ENCODE measurements at places on chromosomes 13 and 19.

- no peak for DNase-seq
Measured at GRCh38 chr19:17931532-17932191, 1.2 kb upstream of the CCDC124 start.

DNA sequence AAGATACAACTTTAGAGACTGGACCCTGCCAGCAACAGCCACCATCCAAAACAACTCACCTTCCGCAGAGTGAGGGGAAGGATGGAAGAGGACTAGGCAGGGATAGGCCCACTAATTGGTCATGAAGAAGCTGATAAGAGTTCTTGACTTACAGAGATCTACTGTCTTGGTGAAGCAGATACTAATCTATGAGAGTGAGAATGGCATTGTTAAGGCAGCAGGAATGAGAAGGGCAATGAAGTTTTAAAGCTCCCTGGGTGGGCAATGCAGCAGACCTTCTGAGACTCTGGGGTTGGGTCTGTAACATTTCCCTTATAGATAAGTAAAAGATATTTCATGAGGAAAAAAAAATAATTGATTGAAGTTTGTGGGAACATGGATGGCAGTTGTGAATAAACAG, 63.7 kb downstream of the KLF12 start:
- DNase-seq: no peak

DNA sequence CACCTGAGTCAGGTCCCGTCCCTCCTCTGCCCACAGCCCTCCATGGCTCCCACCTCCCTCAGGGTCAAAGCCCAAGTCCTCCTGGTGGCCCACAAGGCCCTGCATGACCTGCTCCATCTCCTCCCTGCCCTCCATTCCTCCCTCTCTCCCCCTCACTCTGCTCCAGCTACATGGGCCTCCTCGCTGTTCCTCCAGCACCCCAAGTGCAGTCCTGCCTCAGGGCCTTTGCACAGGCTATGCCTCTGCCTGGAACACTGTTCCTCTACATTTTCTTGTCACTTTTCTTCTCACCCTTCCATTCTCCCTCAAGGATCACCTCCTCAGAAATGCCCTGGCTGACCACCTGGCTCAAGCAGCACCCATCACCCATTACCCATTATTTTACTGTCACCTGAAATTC, 41.5 kb downstream of the PTPRS start:
- no peak for DNase-seq

- no peak for DNase-seq
Measured at GRCh38 chr19:44635581-44636438, 7.9 kb upstream of the PVR start.

DNA sequence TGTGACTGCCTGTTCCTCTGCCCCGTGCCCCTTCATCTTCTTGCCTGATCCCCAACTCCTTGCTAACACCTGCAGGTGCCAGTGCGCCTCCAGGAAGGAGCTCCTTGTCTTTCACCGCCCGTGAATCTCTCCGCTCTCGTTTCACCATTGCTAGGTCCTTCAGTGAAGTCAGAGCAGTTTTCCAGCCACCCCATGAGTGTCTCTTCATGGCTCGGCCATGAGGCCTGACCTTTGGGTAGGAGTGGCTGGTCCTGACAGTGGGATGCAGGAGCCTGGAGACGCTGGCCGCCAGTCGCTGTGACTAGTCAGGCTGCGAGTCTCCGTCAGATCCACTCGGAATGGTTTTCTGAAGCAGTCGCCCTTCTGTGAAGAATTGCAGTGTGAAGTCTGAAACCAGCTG, 43.8 kb downstream of the ING1 start:
- DNase-seq: no peak

DNA sequence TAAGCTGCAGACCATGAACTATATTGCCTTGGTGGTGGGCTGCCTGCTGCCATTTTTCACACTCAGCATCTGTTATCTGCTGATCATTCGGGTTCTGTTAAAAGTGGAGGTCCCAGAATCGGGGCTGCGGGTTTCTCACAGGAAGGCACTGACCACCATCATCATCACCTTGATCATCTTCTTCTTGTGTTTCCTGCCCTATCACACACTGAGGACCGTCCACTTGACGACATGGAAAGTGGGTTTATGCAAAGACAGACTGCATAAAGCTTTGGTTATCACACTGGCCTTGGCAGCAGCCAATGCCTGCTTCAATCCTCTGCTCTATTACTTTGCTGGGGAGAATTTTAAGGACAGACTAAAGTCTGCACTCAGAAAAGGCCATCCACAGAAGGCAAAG, 53.7 kb downstream of the CYSLTR2 start:
- DNase-seq: no peak

DNA sequence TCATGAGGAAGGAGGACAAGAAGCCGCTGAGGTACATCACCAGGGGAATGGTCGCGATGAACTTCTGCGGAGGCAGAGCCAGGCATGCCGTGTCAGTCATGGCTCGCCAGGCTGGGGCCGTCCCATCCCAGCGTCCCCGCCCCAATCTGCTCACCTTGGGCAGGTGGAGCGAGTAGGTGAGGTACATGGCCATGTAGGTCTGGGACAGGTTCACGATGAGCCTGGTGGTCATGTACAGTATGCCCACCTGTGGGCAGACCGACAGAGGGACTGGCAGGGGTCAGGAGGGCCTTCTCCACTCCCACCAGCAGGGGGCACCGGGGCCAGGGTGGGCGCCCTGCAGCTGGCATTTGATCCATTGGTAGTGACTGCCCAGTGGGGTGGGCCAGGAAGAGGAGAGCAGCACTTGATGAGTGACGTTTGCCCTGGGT, 8.3 kb downstream of the TEKTIP1 start:
- DNase-seq: peak; percentile 12

DNA sequence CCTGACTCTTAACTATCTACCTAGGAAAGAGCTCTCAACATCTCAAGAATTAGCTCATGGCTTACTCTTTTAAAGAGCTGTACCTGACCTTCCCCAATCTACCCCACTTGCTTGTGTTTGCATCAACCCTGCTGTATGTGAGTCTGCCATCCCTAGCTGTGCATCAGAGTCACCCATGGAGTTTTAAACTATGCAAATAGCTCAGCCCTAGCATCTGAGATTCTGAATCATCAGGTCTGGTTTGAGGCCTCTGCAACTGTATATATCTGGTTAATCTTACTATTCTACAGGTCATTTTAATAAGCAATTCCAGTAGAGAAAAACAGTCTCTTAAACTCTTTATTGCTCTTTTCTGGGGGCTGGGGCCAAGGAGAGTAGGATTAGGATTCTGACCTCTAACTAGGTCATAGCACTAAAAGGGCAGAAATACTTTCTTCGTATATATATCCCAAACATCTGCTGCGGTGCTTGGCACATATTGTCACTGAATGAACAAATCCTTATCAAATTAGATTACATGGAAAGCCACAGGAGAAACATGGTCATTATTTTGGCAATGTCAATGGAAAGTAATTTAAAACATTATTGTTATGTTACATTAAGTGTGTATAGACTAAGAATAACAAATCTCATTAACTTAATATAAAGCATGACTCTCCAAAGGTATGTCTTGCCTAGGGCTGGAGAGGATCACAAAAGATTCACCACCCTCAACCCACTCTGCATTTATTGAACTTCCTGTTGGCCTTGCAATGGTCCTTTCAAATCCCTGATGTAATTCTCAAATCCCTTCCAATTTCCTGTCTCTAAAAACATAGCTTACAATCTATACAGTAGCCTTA, 232.2 kb downstream of the DACH1 start:
- DNase-seq: no peak

- no peak for DNase-seq
Measured at GRCh38 chr13:75838366-75839005, 202.4 kb downstream of the LMO7 start.

DNA sequence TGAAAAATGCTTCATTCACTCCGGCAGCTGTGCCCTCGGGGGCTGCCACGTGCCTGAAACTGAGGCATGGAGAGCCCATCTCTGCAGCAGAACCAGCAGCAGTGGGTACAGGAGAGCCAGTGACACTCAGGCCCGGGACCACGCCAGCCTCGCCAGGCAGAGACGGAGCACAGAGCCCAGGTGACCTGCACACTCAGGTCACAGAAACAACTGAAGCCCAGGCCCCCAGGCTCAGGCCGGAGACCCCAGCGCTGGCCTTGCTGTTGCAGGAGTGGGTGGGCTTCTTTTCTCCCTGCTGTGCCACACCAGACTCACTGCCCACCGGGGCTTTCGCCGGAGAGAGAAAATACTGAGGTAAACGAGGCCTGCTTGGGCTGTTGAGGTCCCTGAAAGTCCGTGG, 117.3 kb downstream of the SOX1 start:
- no peak for DNase-seq

DNA sequence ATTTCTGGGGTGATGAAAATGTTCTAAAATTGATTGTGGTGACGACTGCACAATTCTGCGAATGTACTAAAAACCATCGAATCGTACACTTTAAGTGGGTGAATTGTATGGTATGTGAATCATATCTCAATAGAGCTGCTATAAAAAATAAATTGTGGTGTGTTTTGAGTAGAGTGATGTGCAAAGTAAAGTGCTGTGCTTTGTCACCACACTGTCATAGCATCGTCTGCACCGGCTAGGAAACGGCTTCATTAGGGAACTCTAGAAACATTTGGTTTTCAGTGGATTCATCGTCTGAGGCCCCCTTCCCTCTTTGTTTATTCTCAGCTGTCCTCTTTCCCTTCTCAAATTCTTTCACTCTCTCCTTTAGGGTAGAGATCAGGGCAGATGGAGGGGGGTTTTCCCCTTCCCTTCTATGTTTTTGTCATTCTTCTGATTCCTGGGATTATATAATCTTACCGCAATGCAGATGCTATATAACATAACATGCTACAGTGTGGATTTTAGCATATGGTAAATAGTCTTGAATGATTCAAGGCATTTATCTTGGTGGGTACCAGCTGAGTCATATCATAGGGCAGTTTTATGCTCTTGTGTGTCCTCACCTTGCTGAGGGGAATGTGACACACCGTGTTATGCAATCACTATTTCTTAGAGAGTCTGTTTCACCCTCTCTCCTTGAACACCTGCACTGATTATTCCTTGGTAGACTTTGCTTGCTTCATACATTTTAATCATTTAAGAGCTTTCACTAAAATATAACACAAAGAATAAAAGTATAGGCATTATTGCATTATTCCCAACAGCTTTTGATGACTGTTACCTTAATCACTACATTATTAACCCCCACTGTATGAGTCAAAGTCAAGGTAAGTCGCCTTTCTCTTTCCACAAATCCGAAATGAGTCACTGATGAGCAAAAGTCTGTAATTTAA, 239.4 kb downstream of the DCLK1 start:
- no peak for DNase-seq

DNA sequence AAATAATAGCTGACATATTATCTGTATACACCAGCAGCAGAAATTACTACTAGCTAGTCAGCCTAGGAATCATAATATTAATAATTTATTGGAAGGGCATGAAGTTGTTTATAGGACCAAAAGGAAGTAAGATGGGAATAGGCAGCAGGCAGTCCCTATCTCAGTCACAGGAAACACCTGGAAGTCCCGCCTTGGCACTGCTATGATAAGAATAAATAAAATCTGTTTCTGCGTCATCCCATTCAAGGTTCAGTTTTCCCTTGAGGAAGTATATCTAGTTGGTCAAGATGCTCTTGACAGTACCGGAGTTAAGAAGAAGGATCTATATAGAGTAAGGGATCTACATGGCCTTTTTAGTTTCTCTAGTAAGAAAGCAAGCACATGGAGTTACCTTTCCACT, 830.8 kb downstream of the DIAPH3 start:
- no peak for DNase-seq

- DNase-seq: no peak
Measured at GRCh38 chr13:30720172-30720869, 15.0 kb upstream of the ALOX5AP start.

DNA sequence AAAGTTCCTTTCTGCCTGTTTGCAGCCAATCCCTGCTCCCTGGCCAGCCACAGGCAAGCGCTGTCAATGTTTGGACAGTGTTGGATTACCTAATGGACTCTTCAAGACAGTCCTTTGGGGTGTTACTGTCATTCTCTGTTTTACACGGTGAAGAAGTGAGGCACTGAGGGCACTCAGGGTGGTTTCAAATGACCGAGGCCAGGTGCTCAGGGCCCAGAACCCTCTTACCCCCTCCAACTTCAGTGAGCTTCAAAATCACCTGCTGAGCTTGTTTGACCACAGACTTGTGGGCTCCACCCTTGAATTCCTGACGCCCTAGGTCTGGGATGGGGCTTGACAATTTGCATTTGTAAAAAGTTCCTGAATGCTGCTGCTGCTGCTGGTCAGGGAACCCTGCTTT, 97.9 kb downstream of the GGACT start:
- no peak for DNase-seq

GRCh38 chr19:52889931-52890330, 7.5 kb downstream of the ZNF320 start:
- DNase-seq: no peak

GRCh38 chr13:43085545-43085944, 62.2 kb downstream of the DNAJC15 start:
- no peak for DNase-seq

GRCh38 chr19:2046046-2046907, 4.8 kb downstream of the MKNK2 start:
- DNase-seq: no peak

DNA sequence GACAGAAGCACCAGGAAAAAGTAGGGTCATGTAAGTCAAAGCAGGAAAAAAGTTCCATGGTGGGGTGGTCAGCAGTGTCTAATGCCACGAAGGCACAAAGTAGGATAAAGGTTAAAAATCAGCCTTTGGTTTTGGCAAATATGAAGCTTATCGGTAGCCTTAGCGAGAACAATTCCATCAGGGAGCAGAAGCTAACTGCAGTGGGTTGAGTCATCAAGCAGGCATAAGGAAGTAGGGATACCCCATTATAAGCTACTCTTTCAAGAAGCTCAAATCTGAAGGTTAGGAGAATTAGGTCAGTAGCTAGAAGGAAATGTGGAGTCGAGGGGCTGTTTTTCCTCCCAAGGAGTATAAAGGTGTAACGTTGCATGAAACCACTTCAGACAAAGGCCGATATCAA, 57.5 kb upstream of the USPL1 start:
- no peak for DNase-seq

GRCh38 chr13:62684359-62684758, 1268.7 kb upstream of the PCDH20 start:
- no peak for DNase-seq

- DNase-seq: no peak
Measured at GRCh38 chr19:3738477-3739220, 22.8 kb downstream of the APBA3 start.

DNA sequence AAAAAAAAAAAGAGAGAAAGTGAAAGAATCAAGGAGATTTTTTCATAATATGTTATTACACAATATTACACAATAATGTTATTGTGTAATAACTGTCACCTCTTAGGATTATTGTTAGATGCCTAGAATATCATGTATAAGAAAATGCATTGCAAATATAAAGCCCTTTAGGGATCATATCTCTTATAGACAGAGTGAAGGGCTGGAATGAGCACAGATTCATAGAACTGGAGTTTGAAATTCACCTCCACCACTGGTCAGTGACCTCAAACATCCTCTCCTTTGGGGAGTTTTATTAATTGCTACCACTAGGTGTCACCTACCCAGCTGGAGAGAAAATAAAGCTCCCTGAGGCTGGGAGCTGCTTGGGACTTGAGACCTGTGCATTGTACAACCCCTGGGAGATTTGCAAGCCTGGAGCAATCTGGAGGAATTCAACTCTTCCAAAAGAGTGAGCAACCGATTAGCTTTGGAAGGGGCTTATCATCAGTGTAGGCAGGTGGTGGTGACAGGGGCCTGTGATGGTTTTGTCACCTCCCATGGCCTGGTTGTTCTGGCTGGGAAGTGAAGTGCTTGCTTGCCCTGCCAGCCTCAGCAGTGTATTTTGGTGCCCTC, 30.3 kb upstream of the FRY start:
- DNase-seq: no peak
